ENCODE measurements at places on chromosomes 7 and 10.

GRCh38 chr7:121195874-121196273, 132.9 kb upstream of the WNT16 start:
- no peak for DNase-seq

- DNase-seq = no peak
Measured at GRCh38 chr7:110835218-110835617, 255.7 kb upstream of the LRRN3 start.

GRCh38 chr7:68963552-68963951, 634.7 kb upstream of the AUTS2 start:
- DNase-seq = peak; percentile 7

GRCh38 chr10:1102416-1102815, 46.2 kb downstream of the WDR37 start:
- DNase-seq = no peak

DNA sequence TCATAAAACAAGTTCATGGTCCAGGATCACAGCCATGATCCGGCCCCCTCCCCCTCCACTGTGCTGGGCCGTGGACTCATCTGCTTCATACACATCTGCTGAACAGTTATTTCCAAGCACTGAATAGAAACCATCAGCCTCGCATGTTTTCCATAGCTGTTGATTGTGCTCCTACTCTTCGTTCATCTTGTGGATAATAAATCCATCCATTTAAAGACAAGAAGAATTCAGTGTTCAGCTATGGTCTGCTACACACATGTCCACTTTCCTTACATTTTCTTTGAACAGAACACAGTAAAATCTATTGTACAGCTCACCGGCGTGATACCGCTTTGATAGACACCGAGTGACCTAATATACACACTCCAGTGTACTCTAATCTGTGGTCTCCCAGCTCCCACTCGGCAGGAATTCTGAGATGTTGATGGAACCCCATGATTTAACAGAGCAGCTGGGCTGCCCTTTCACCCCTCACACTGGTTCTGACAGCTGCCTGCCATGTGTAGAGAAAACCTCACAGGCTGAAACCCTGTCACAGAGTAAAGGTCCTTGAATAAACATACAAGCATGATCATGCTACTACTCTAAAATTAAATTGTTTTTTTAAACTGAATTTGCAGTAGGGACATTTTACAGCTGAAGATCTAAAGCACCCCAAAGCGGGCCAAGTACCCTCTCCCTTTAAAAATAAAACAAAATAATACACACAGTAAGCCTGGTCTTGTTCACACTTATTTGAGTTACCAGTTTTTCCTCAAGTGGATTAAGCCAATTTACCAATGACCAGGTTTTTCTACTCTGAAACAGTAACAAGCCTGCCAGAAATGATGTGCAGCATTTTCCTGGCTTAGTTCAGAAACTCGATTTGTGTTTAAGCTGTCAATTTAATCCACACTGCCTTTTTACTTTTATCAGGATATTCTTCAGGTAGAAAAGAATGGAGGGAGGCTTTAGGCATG, 95.1 kb upstream of the FZD1 start:
- no peak for DNase-seq

GRCh38 chr10:86190291-86190690, 176.3 kb downstream of the GRID1 start:
- DNase-seq = no peak

- DNase-seq = no peak
Measured at GRCh38 chr10:3948843-3949242, 163.8 kb upstream of the KLF6 start.

GRCh38 chr10:58755677-58756076, 243.0 kb downstream of the BICC1 start:
- DNase-seq = peak; percentile 81

Measured in kidney glomerular epithelial cell (primary cell).